Activated T-cell treated with anti-CD3 and anti-CD28 coated beads for 48 hours (primary cell): ENCODE measurements at places on chromosomes 5 and 9.

GRCh38 chr5:44919560-44919959 is 110.8 kb downstream of the MRPS30 start:
- no peak for DNase-seq

GRCh38 chr5:135608761-135609443 is 30.1 kb upstream of the CXCL14 start:
- DNase-seq = no peak

- no peak for DNase-seq
Measured at GRCh38 chr9:38092200-38092524, 23.1 kb upstream of the SHB start.

GRCh38 chr9:82732928-82733327 is 330.0 kb downstream of the RASEF start:
- no peak for DNase-seq

DNA sequence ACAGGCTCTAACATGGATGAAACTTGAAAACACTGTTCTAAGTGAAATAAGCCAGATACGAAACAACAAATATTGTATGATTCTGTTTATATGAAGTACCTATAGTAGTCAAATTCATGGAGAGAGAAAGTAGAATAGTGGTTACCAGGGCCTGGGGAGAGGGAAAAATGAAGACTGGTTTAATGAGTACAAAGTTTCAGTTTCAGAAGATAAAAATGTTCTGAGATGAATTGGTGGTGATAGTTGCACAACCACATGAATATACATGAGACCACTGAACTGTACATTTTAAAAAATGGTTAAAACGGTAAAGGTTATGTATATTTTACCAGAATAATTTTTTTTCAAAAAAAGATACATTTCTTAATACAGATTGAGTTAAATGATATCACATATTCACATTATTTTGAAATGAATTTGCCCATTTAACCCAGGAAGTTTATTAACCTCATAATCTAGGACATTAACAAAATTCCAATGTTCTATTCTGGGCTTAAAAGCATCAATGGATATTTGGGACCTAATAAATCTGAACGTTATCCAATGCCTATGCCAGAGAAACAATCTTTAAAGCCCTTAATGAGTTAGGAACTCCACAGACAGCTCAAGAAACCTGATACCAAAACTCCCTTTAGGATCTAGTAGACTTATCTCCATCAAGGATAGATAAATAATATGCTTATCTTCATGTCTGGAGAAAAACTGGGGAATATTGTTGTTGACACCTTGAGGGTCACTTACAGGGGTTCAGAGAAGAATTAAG is 521.3 kb downstream of the EFNA5 start:
- DNase-seq = no peak

GRCh38 chr5:1931604-1932231 is 49.0 kb upstream of the IRX4 start:
- DNase-seq = no peak

- no peak for DNase-seq
Measured at GRCh38 chr9:122116448-122117173, 23.5 kb upstream of the TTLL11 start.

GRCh38 chr9:119078015-119078414 is 291.2 kb downstream of the BRINP1 start:
- no peak for DNase-seq
